CD4-positive, alpha-beta T cell treated with Interferon alpha-2 for 1 hour (primary cell): ENCODE measurements at places on chromosomes 1 and 21.

DNA sequence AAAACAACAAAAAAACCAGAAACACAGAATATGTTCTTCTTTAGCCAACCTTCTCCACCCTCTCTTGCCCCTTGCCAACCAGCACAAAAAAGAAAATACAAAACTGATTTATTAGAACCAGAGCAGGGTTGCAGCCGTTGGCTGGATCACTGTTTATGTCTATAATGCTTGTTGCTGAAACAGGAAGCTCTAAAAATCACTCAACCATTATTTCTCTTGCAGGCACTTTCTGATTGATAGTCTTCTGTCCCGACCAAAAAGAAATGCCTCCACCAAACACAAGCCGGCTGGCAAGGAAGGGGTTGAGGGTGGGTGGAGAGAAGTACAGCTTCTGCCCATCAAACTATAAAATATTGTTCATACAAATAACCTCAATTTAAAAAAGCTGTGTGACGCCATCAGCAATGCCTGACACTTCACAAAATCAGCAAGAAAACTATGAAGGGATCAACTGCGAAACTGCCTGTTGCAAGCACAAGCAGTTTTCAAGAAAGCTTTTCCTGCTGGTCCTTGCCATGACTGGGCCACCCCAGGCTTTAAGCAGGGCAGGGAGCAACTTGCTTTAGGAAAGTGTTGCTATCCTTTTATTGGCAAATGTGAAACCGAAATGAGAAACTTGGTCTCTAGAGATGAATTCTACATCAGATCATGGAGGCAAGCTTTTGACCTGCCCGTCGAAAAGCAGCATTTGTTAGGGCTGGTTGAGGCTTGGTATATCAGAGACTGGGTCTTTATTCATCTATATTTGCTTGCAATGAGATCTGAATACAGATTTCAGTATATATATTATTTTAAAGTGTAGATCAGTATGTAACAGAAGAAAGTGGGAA is 174.2 kb downstream of the RUNX1 start:
- DNase-seq, result no peak

GRCh38 chr1:245750261-245750660 is 595.5 kb downstream of the KIF26B start:
- no peak for DNase-seq

DNA sequence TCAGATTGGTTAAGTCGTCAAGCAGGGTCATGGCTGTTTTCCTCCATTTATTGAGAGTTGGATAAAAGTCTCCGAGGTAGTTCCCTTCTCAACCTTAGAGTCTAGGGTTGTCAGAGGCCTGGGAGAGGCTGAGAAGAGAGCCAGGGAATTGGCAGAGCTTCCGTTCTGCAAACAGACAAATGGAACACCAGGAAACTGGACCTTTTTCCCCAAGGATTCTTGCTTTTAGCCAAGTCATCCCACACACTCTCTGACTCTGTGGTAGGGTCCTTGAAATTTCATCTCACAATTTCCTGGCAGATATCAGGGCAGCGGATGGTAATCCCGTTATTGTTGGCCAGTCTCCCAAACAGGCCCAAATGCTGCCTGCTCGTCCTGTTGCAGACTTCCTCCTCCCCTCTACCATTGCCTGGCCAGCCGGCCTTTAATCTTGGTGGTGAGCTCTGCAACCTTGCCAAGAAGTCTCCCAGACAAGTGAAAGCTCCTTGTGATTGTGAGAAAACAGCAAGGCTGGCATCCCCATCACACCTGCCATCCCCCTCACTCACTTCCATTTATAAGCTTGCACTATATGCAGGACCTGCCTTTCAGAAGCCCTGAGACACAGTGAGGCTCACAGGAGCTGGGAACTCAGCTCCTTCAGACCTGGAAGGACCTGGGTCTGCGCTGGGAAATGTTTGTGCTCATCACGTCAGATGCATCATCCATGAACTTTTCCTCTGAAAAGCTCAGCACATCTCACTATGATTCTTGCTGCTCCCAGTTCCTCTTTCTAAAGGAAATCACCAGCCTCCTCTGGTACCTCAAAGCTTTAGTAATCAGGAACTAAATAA is 13.7 kb upstream of the SRP9 start:
- DNase-seq, result no peak

DNA sequence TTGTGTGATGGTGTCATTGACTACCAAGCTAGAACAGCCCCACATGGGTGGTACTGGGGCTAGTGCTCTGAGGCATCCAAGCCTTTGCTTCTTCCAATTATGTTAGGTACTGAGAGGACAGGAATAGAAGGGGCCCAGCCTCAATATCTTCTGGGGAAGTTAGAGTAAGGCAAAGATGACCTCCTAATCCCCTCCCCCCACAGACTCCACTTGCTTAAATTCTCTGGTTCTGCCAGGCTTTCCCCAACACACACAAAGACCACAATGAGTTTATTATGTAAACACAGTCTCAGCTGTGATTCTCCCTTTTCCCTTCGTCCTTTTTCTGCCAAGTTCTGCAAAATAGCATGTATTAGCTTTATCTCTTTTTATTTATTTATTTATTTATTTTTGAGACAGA is 3.1 kb upstream of the TACSTD2 start:
- DNase-seq, result no peak

- DNase-seq, result no peak
Measured at GRCh38 chr1:32219022-32219421, 3.1 kb downstream of the TMEM234 start.

GRCh38 chr1:97501628-97502027 is 419.2 kb downstream of the DPYD start:
- no peak for DNase-seq

GRCh38 chr1:198108636-198109370 is 48.0 kb upstream of the NEK7 start:
- DNase-seq, result no peak

- peak; percentile 71 for DNase-seq
Measured at GRCh38 chr1:203649999-203650836, 23.6 kb downstream of the ATP2B4 start.

- no peak for DNase-seq
Measured at GRCh38 chr1:30777060-30777903, 19.7 kb upstream of the LAPTM5 start.

GRCh38 chr1:67171978-67172377 is 5.7 kb downstream of the IL23R start:
- DNase-seq, result no peak

DNA sequence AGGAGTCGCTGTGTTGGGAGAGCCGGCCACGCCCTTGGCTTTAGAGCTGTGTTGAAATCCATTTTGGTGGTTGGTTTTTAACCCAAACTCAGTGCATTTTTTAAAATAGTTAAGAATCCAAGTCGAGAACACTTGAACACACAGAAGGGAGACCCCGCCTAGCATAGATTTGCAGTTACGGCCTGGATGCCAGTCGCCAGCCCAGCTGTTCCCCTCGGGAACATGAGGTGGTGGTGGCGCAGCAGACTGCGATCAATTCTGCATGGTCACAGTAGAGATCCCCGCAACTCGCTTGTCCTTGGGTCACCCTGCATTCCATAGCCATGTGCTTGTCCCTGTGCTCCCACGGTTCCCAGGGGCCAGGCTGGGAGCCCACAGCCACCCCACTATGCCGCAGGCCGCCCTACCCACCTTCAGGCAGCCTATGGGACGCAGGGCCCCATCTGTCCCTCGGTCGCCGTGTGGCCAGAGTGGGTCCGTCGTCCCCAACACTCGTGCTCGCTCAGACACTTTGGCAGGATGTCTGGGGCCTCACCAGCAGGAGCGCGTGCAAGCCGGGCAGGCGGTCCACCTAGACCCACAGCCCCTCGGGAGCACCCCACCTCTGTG is 4.7 kb downstream of the C1orf35 start:
- DNase-seq, result no peak

DNA sequence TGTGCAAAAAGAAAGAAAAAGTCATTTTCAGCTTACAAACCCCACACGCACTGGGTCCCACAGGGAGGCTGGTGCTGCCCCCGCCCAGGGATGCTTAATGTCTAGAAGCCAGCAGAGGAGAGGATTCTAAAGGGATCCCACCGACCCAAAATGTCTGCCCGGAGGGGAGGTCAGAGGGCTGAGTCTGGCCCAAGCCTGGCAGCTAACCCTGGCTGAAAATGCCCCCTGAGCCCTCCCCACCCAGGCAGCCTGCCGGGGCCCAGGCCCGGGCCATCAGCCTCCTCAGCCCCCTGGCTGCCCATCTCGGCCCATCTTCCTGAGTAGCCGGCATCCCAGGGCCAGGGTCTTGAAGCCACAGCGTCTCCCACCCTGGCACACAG is 33.5 kb downstream of the ACOT7 start:
- no peak for DNase-seq

- DNase-seq, result no peak
Measured at GRCh38 chr21:33428669-33429068, 25.5 kb downstream of the IFNGR2 start.

GRCh38 chr1:84425150-84425896 is 27.0 kb downstream of the DNASE2B start:
- no peak for DNase-seq

DNA sequence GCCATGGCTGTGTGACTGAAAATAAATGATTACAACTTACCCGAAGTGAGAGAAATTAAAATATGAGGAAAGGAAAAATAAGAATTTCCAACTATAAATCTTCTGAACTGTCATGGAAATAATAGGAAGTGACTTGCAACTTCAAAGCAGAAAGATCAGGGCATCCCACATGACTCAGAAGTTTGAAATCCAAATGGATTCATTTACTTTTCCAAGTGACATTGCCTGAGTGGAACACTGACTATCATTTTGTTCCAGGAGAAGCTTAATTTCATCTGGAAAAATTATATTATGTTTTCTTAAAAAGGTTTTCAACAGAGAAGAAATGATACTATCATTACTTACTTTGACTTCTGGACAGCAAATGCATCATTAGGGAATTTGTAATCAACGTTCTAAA is 110.8 kb downstream of the GREM2 start:
- no peak for DNase-seq

GRCh38 chr1:156504821-156505678 is 4.5 kb upstream of the MEF2D start:
- DNase-seq, result peak; percentile 99

GRCh38 chr21:46454142-46454541 is 4.5 kb upstream of the DIP2A start:
- DNase-seq, result no peak

GRCh38 chr1:22131875-22132486 is 10.9 kb downstream of the WNT4 start:
- peak; percentile 58 for DNase-seq

GRCh38 chr1:211099393-211099792 is 34.6 kb downstream of the KCNH1 start:
- no peak for DNase-seq

DNA sequence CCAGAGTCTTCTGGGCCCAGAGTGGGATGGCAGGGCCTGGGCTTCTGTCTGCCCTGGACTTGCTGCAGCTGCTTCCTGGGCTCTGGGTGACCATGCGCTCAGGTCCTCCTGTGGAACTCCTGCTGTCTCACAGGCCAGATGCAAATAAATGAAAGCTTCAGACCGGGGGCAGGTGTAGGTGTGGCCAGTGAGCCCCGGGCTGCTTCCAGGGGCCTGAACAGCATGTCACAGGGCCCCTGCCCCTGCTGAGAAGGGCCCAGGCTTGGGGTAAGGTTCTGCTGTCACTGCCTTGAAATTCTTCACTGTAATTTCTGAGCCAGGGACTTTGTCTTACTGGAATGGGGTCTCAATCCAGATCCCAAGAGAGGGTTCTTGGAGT is 2.5 kb upstream of the PKNOX1 start:
- no peak for DNase-seq

DNA sequence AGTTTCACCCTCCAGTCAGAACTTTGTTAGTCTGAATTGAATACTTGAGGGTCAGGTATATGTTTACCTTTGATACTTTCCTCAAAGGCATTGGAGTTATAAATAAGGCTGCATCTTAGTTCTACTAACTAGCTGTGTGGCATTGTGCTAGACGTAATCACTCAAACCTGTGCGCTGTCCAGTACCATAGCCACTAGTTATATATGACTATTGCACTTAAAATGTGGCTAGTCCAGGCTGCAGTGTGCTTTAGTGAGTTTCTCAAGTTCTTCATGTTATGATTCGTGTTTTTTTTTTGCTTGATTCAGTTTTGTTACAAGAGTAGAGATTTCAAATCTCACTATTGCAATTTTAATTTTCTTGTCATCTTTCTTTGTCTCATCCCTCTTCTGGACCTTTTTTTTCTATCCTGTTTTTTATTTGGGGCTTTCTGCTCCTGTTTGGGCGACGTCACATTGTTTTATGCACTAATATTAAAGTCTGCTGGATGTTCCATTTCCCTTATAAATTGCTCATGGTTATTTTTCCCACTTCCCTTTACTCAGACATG is 5.7 kb downstream of the MAN1A2 start:
- no peak for DNase-seq

DNA sequence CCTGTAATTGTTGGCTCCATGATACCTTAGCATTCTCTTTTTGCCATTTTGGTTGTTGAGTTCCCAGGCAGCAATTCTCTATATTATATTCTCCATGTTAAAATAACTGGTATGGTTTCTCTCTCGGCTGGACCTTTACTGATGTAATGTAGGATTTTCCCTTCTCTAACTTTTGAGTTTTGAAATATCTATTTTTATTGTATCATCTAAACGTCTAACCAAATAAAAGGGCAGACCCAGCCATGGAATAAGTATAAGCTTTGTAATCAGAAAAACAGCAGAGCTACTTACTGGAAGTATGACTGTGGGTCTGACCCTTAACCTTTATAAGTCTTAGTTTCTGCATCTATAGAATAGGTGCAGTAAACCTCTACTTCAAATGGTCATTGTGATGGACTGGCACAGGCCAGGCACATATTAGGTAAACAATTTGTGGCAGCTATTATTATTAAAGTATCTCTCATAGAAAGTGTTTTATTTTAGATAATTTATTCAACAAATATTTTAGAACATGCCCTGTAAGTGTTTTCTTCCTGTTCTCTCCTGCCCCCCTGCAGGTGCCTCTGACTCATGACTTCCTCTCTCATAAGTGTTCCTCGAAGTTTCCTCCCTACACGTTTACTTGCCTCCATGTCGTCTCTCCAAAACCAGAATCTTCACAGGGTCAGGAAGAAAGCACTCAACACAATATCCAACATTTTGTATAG is 224.9 kb upstream of the FGGY start:
- peak; percentile 39 for DNase-seq

GRCh38 chr1:241614572-241614971 is 25.6 kb downstream of the CHML start:
- no peak for DNase-seq

- no peak for DNase-seq
Measured at GRCh38 chr1:65791801-65792668, 660 bp upstream of the PDE4B start.

- no peak for DNase-seq
Measured at GRCh38 chr1:237005674-237006073, 1.4 kb upstream of the MT1HL1 start.
